A549 treated with CORT108297 at 1 μM for 4 hours (cell line): ENCODE measurements at places on chromosomes 11 and 22. TPM values are rescaled to one million over a fixed set of nuclear protein-coding genes. Genes with fewer than 3 reads are reported as not detected.

The SYT13 gene
- total RNA-seq, result 6.6 to 8.1 TPM (median 7.0 TPM) in 5 replicates

The GSTT4 gene
- not detected in 5 replicates for total RNA-seq

The GUCD1 gene
- 40.7 to 48.8 TPM (median 43.3 TPM) in 5 replicates for total RNA-seq

The SEZ6L gene
- not detected in 5 replicates for total RNA-seq

The ARHGAP8 gene
- 1.3 to 2.2 TPM (median 1.8 TPM) in 5 replicates for total RNA-seq

The CHADL gene
- total RNA-seq, result not detected in 5 replicates

The INS gene
- not detected in 5 replicates for total RNA-seq

The MTFP1 gene
- 67.6 to 78.1 TPM (median 74.0 TPM) in 5 replicates for total RNA-seq

The RAB3IL1 gene
- total RNA-seq, result 11.9 to 14.9 TPM (median 14.1 TPM) in 5 replicates

The CCDC87 gene
- total RNA-seq, result 0.54 to 0.72 TPM (median 0.57 TPM) in 5 replicates

The E2F8 gene
- 5.5 to 6.8 TPM (median 6.2 TPM) in 5 replicates for total RNA-seq

The DNHD1 gene
- 1.7 to 3.5 TPM (median 3.2 TPM) in 5 replicates for total RNA-seq

The LDHAL6A gene
- total RNA-seq, result not detected in 5 replicates

The MISFA gene
- 1.6 to 2.6 TPM (median 2.1 TPM) in 5 replicates for total RNA-seq

The TBCEL gene
- 4.6 to 8.4 TPM (median 5.8 TPM) in 5 replicates for total RNA-seq

The SHANK2 gene
- 6.5 to 8.8 TPM (median 7.7 TPM) in 5 replicates for total RNA-seq

The SMTNL1 gene
- total RNA-seq, result not detected in 5 replicates

The DNAL4 gene
- total RNA-seq, result 9.2 to 11.8 TPM (median 10.7 TPM) in 5 replicates

The MED17 gene
- 20.0 to 22.5 TPM (median 20.8 TPM) in 5 replicates for total RNA-seq

The LRP5 gene
- 34.9 to 59.3 TPM (median 53.4 TPM) in 5 replicates for total RNA-seq

The DCDC1 gene
- total RNA-seq, result 0.28 to 0.69 TPM (median 0.57 TPM) in 5 replicates

The MS4A7 gene
- not detected in 5 replicates for total RNA-seq

The SPON1 gene
- 0.08 TPM in 1 of 5 replicates, not detected in the others for total RNA-seq

The MGAT3 gene
- total RNA-seq, result 0.28 to 0.57 TPM (median 0.47 TPM) in 5 replicates

The NXPE2 gene
- total RNA-seq, result 0.05 TPM in 1 of 5 replicates, not detected in the others

The PHLDA2 gene
- 97.7 to 149 TPM (median 122 TPM) in 5 replicates for total RNA-seq

The PLA2G3 gene
- not detected in 5 replicates for total RNA-seq

The CBLIF gene
- not detected in 5 replicates for total RNA-seq

The ANKK1 gene
- 0.03 to 0.05 TPM (median 0.04 TPM) in 3 of 5 replicates, not detected in the others for total RNA-seq

The JAM3 gene
- total RNA-seq, result 3.8 to 4.5 TPM (median 4.4 TPM) in 5 replicates

The IGLL1 gene
- total RNA-seq, result not detected in 5 replicates

The SGSM1 gene
- total RNA-seq, result 0.18 to 0.64 TPM (median 0.29 TPM) in 5 replicates

The POLR2L gene
- total RNA-seq, result 590 to 758 TPM (median 644 TPM) in 5 replicates

The OR5A1 gene
- not detected in 5 replicates for total RNA-seq

The OOSP3 gene
- total RNA-seq, result not detected in 5 replicates

The AP2A2 gene
- total RNA-seq, result 32.5 to 38.3 TPM (median 37.2 TPM) in 5 replicates

The MMP13 gene
- 0.05 TPM in 2 of 5 replicates, not detected in the others for total RNA-seq

The PANX3 gene
- not detected in 5 replicates for total RNA-seq

The TRIM6 gene
- 10.4 to 13.1 TPM (median 12.8 TPM) in 5 replicates for total RNA-seq

The SLC25A22 gene
- 23.7 to 39.6 TPM (median 37.1 TPM) in 5 replicates for total RNA-seq
